ENCODE measurements at places on chromosomes 7 and 10.

DNA sequence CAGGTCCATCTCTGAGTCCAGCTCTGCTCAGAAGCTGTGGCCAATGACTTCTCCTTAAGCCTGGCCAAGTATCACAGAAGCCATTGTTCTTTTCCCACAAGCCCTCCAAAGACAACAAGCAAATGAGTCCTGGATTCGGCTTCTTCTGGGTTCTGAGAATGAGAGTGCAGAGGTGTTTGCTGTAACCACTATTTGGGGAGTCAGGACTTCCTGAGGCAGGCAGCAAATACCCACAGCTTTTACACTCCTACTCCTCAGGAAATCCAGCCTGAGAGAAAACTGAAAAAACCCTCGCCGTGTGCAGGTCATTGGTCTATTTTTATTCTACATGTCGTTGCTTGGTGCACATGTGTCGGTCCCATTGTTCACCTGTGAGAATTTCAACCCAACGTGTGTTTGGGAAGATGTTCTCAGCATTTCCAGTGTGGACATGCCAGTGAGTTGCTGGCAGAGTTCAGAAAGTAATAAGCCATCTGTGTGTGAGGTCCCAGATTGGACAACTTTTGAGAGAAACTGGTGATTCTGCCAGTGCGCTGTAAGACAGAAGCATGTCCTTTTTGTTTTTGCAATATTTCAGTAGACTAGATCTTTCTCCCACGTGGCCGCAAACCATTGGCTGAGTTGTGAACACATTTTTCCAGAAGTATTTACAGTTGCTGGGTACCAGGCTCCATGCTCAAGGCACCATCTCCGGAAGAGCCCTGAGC lies 121.6 kb upstream of the LYZL2 start:
- no peak for DNase-seq

DNA sequence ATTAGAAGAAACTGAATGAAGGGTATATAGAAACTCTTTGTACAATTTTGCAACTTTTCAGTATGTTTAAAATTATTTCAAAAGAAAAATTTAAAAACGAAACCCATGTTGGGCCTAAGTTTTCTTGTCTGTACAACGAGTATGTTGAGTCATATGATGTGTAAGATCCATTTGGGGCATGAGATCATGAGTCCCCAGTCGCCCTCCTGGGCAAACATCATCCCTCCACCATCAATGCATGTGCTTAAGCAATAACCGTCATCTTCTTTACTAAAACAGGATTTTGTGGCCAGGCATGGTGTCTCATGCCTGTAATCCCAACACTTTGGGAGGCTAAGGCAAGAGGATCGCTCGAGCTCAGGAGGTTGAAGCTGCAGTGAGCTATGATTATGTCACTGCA lies 54.2 kb upstream of the CDCA7L start:
- DNase-seq, result no peak

DNA sequence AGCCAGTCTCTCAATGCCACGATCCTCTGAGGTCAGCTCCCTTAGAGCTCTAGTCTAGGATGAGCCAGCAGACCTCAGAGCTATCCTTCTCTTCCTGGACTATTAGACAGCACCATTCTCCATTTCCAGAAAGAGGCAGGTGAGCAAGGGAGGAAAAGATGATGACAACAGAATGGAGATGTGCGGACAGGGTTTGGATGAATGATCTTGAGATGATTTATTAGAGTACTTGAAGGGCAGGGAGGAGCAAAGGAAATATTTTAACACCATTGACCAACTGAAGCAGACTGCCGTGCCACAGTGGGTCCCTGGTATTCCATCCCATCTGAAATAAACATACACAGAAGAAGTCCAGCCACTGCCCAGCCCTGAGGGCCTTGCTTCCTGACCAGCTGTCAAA lies 94.3 kb downstream of the CFAP58 start:
- DNase-seq, result no peak

DNA sequence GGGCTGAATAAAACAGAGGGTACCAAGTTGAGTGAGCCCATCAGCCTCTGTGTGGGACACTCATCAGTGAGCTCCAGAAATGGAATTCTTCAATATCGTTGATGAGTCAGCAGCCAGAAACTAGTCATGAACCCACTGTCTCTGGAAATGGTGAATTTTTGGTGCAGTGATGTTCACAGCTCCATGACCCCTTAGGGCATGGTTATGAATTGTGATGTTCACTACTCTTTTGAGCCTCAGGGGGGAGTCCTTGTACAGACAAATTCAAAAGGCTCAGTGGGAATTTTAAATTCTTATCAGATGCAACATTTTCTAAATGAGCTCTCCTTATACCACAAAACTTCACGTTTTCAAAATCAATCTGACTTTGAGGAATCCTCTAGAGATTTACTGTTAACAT lies 335.7 kb downstream of the PHTF2 start:
- DNase-seq, result peak; percentile 47

DNA sequence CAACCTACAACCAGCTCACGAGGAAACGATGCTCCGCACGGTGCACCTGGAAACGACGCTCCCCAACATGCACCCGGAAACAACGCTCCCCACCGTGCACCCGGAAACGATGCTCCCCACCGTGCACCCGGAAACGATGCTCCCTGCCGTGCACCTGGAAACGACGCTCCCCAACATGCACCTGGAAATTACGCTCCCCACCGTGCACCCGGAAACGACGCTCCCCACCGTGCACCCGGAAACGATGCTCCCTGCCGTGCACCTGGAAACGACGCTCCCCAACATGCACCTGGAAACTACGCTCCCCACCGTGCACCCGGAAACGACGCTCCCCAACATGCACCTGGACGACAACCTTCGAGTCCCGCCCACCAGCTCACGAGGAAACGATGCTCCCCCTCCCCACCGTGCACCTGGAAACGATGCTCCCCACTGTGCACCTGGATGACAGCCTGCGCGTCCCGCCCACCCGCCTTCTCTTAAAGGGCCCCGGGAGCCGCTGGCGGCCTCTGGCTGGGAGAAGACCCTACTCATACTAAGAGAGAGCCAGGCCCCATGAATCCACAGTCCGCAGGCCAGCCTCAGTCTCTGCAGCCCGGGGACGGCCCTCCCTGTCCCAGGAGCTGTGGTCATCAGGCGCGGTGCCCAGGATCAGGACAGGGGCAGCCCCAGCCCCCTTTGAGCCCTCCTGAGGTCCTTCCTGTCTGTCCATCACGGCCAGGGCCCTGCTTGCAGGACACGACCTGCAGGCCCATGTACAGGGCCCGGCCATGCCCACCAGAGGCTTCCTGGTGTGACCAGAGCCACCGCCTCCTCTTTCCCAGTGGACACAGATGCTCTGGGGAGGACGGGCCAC lies 98.3 kb downstream of the PDGFA start:
- no peak for DNase-seq

- no peak for DNase-seq
Observed at GRCh38 chr10:5518143-5518542, 6.6 kb upstream of the CALML3 start.

GRCh38 chr7:77538281-77539212 lies 1.5 kb downstream of the PTPN12 start:
- peak; percentile 78 for DNase-seq

GRCh38 chr7:27124096-27124901 lies 6.3 kb downstream of the HOXA4 start:
- DNase-seq, result no peak

DNA sequence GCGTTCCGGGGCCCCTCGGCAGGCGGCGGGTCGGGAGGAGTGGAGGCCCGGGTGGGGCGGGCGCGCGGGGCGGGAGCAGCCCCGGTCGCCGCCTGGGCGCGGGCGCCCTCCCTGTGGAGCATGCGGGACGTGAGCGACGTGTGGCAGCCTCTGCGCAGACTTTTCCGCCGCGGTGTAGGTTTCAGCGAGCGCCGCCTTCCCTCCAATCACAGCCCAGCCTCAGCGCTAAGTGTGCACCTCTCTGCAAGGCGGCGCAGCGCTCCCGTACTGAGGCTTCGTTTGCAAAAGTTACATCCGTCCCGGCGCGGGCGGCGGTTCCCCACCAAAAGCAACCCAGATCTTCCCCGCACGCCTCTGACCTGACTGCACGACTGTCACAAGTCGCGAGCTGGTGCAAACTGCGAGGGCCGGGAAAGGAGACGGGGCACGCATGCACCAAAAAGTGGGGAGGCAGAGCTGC lies 1.2 kb upstream of the PFKFB3 start:
- DNase-seq, result peak; percentile 83

GRCh38 chr10:132657127-132657706 lies 119.6 kb downstream of the INPP5A start:
- no peak for DNase-seq

DNA sequence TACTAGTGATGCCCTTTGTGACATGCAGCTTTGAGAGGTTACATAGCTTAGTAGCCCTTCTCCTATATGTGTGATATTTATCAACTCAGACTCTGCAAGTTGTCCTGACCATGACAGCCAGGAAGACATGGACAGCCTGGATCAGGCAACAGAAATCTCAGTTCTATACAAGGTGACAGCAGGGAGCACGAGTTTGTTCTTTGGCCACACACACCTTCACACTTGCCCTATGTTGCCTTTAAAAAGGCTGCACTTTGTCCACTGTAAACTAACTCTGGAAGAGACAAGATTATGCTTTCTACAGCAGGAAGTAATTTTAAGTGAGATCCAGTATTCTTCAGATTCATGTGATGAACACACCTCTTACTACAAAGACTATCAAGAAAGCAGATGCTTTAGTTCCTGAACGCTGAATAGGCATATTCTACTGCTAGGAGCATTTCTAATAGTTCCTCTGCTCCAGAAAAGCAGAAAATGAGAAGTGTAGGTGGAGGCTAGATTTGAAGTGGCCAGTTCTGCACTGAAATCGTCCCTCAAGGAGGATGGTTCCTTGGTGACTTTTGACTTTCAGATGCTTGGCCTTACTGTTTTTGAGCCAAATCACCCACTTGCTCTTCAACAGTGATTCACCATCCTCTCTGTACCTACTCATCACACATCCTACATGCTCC lies 239.2 kb downstream of the COBL start:
- DNase-seq, result no peak

DNA sequence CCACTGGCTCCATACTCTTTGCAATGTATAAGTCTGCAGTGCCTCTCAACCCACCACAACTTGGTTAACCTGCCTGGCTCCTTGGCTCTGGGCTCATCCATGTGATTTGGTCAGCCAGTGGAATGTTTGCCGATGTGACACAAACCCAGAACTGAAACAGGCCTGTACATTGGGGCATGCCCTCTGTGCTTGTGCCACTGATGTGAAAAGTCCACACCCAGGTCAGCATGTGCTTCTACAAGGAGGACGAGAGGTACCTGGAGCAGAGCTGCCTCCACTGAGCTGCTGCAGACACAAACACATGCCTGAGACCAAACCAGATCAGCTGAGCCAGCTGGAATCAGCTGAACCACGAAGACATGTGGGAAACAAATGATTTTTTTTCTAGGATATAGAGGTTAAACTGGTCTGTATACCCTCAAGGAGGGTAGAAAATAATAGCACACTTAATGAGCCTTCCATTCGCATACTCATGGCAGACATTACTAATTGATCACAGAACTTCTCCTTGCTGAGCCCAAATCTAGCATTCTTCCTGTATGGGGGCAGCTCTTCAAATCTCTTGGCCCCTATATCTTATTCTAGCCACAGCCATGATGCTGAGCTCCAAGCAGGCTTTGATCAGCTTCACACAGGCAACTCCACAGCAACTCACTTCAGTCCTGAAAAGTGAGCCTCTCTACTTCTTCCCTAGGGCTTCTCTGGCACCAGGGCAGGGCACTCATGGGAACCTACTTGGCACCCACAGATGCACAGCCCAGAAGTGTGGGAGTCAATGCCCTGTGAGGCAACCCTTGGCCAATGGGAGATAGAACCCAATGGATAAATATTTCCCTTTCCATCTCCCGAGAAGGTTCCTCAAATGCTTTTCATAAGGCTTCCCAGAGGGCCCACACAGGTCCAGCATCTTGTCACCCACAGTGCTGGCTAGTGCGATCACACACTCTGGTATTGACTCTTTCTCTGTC lies 18.6 kb downstream of the PYROXD2 start:
- DNase-seq, result no peak

DNA sequence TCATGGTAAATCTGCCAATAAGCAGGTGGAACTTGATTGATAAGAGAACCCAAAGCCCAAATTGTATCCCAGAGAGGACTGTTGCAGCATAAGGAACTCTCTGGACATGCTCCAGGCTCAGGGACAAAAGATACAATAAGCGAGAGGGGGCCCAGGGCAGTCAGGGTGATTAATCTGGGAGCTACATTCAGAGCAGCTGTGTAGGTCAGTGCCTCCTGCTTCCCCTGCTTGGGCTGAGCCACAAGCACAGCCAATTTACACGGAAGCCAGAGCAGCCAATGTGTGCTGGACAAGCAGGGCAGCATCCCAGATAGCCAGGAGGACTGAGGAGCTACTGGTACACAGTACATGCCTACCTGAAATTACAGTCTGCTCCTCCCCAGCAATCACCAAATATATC lies 24.2 kb downstream of the MYPN start:
- peak; percentile 48 for DNase-seq
